ENCODE measurements at places on chromosomes 16 and 17.

GRCh38 chr16:75105306-75106061 lies 11.1 kb downstream of the LDHD start:
- no peak for DNase-seq

DNA sequence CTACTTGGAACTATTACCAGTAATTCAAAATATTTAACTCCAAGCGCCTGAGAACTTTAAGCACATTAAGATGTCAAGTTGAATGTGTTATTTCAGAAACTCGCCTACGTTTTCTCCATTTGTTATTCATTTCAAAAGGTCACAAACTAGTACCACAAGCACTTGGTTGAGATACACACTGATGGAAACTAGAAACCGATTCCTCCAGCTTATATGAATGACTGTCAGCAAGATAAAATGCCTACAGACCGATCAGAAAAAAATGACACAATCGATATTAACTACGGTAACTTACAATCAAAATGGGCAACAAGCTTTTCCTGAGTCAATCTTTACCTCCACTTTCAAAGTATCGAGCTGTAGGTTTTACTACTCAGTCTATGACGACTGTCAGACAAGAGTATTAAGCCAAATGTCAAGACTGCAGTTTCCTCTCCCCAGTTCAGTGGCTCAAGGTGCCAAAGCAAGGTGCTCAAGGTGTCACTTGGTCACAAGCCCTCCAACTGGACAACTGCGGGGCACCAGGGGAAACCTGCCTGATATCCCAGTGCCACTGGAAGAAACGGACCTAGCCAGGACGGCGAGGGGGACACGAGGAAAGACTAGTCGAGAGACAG lies 678 bp downstream of the SRP68 start:
- DNase-seq = peak; percentile 20

- DNase-seq = no peak
These were observed 99.4 kb downstream of the TNFRSF13B start for GRCh38 chr17:16872351-16873173.

GRCh38 chr17:69561462-69561861 lies 147.0 kb downstream of the MAP2K6 start:
- no peak for DNase-seq

GRCh38 chr17:76369804-76370203 lies 14.6 kb upstream of the SPHK1 start:
- DNase-seq = no peak

- no peak for DNase-seq
These were observed 250.8 kb upstream of the RPL38 start for GRCh38 chr17:73952480-73953205.

DNA sequence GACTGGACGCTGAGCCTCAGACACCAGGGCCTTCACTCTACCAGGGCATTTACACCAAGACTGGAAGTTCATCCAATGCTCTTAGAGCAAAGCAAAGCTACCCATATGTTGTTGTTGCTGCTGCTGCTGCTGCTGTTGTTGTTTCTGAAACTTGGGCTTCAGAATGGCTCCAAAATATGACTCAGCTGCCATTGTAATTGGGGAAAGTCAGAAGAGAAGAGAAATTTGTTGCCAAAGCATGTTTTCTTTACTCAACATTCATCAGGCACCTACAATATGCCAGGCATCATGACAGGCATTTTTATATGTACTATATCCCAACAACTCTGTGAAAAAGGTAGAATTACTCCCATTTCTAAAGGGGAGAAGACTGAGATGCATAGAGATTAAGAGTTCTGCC lies 11.9 kb downstream of the KRT32 start:
- DNase-seq = no peak

- DNase-seq = no peak
These were observed 11.7 kb downstream of the ZNHIT3 start for GRCh38 chr17:36498155-36498554.

DNA sequence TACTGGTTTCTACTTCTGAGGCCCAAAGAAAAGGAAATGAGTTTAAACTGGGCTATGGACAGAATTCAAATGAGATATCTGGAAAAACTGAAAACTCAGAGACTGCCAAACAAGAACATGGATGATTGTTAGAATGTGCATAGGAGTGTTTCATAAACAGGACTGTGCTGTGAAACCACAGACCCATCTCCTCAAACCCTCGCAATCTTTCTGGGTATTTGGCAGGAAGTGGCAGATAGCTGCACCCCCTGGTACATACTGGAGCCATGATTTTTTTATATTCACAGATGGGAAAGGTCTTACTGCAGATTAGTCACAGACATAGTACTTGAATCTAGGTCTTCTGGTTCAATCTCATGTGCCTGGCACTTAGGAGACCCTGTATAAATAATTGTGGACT lies 145.0 kb downstream of the CCDC182 start:
- no peak for DNase-seq

DNA sequence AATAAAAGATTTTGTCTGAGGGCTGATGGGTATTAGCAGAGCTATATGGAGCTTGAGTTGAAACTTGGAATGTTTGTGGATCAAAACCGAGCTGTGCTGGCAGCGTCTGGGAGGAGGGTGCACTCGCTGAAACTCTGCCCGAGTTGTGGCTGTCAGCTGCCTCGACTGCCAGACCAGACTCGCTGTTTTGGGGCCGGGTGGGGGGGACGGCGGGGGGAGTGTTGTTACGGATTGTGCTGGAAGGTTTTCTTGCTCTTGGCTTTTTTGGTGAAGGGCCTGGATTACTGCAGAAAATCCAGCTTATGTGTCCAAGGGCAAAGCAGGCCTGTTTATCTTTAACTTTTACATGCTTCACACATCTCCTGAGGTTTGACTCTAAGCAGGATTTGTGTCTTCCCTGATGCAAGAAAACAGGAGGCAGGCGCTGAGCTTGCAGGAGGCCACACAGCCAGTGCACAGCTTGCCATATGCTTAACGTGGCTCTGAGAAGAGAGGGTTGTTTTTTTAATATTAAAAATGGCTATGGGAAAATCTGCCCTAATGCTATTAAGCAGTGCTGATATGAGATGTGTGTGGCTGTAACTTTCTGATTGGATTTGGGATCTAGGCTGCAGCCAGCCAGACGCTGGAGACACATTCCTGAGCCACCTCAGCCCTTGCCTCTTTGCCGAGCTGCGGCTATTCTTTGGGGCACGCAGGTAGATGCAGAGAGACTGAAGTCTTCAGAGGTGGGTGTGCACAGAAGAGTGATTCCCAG lies 20.5 kb upstream of the RPTOR start:
- no peak for DNase-seq

- no peak for DNase-seq
These were observed 24.6 kb upstream of the LRRC75A start for GRCh38 chr17:16516594-16517051.

DNA sequence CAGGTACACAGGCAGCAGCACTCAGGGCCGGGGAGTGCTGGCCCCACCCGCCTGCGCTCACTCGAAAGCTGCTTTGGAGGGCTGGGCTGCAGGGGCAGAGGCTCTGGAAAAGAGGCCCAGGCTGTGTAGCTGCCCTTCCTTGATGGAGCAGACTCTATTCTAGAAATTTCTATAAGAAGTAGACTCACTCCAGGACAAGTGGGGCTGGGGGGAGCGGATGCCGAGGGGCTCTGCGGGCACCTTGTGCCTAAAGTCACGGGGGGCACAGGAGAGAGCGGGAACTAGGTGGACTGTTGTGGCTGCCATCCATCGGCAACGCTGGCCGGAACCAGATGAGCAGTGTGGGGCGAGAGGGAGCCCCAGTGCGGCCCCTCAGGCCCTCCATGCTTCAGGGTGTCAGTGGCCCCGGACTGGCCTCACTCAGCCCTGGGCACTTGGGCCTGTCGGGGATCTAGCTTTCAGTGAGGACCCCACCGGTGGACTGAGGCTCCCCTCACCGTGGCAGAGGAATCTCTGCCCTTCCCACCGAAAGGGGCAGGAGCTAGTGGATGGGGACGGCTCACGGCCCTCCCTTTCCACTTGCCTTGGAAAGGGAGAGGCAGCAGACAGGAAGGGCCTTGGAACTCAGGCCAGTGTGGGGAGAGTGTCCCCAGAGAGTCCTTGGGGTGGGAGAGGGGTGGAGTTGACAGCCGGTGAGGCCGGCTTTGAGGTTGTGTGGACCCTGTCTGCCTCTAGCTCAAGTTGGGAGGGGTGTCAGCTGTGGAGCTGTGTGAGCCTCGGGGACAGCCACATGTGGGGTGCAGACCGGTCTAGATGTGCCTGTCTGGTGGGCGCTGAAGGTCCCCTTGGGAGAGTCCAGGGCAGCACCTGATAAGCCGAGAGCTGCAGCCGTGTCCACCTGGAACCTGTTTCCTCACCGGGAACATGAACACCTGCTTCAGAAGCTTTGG lies 16.6 kb downstream of the ENDOV start:
- no peak for DNase-seq

DNA sequence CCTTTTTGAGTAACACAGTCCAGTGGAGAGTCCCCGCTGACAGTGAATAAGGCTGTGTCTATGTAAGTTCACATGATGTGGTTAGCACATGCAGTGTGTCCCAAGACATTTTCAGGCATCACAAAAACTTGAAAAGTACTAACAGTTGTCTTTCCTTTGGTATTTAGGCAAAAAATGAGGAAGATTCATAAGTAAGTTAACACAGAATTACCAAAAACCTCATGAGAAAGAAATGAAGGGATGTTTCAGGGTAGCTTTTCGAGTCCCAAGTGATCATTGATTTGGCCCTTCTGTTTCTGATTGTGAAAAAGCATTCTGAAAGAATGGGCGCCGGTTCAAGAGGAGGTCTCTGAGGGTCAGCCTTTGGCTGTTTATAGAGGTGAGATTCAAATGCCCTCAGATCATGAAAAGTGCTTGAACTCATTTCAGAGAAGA lies 529 bp upstream of the ASPA start:
- no peak for DNase-seq

- DNase-seq = no peak
These were observed 176.7 kb downstream of the C16orf95 start for GRCh38 chr16:87140211-87141200.

GRCh38 chr16:67158637-67159600 lies 790 bp downstream of the TRADD start:
- DNase-seq = peak; percentile 36

DNA sequence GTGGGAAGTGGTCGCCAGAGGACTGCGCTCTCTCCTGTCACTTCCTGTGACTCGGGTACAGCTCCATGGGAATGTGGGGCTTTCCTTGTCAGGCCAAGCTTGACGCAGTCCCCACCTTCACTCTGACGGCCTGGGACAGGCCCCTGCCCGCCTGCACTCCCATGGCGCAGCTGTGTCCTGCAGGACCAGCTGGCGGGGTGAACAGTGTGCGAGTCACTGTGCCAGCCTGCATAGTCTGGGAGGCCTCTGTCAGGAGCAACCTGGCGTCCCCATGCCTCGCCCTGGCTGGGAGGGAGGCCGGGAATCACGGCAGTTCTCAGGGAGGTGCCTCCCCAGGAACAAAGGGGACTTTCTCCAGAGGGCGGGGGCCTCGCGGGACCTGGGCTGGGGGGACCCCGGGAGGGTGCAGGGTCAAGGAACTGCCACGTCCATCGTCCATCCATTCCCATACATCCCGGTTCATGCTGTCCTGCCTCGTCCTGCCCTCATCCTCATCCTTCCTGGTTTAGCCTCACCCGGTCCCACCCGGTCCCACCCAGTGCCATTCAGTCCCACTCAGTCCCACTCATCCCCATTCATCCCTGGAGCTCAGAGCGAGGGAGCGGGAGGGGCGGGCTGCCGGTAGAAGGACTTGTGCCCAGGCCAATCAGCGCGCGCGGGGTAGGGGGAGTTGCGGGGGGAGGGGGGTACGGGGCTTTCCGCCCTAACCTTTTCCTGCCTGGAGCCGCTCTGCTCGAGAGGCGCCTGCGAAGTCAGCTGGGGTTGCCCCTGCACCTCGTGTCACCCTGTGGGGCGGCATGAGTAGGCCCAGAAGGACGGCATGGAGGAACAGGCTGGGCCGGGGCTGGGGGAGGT lies 13.4 kb downstream of the FLYWCH1 start:
- DNase-seq = no peak

GRCh38 chr17:6035801-6036394 lies 34.3 kb upstream of the WSCD1 start:
- DNase-seq = no peak

DNA sequence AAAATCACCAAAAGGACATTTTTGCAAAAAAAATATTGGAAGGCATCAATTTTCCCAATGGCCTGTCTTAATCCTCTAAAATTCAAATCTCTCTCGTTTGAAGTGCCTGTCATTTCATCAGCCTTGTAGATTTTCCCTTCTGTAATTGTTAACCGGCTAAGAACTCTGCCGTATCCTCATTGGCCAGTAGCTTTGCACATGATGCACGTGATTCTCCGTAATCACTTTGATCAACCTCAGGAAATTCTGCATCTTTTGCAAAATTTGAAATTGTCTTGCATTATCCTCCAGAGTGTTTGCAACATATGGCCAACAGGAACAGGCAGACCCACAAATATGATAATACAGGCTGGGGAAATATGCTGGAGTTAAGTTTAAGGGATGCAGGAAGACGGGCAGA lies 184.2 kb upstream of the RPL38 start:
- DNase-seq = no peak

GRCh38 chr17:30334421-30334820 lies 564 bp upstream of the TMIGD1 start:
- DNase-seq = no peak

DNA sequence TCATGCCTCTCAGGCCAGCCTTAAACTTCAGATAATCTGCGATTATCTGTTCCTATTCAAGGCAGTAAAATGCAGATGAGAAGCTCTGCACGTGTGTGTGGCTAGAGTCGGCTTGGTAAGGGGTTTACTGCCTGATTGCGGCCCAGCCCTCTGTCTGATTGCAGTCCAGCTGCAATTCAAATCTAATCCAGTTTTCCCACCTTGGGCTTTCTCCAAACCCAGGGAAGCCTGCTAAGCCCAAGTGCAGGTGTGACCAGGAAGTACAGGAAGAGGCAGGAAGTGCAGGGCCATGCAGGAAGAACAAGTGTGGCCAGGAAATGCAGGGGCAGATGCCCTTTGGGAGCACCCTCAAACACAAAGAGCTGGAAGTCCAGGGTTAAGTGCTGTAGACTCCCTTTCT lies 314.9 kb downstream of the CEP112 start:
- no peak for DNase-seq

DNA sequence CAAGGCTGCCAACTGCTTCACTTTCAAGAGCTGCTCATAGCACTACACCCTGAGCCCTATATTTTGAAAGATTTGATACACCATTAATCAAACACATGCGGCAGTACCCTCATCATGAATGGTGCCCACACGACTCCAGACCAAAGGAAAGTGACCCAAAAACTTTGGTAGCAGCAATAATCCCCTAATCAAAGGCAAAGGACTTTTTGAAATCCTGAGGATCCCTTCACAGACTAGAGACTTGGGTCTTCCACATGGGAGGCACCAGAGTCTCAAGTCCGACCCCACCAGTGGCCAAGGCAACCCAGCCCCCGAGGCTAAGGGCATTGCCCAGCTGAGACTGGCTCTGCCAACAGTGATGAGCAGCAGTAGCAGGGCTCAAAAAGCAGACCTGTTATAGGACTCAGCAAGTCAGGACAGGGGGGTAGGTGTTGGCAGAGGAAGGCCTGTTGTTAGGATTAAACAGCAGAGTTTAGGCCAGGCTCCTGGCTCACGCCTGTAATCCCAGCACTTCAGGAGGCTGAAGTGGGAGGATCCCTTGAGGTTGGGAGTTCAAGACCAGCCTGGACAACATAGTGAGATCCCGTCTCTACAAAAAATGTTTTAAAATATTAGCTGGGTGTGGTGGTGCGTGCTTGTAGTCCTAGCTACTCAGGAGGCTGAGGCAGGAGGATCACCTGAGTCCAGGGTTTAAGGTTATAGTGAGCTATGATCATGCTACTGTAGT lies 3.2 kb downstream of the TRIM25 start:
- no peak for DNase-seq

GRCh38 chr16:27408012-27408601 lies 6.1 kb downstream of the IL21R start:
- DNase-seq = no peak

GRCh38 chr16:8742068-8742467 lies 55.4 kb downstream of the TMEM186 start:
- DNase-seq = no peak
